ENCODE measurements at places on chromosomes 6 and 20. TPM values are rescaled to one million over a fixed set of nuclear protein-coding genes. Genes with fewer than 3 reads are reported as not detected.
A peak's percentile ranks its signal among the peaks of the same experiment; 100 is the strongest.

DNA sequence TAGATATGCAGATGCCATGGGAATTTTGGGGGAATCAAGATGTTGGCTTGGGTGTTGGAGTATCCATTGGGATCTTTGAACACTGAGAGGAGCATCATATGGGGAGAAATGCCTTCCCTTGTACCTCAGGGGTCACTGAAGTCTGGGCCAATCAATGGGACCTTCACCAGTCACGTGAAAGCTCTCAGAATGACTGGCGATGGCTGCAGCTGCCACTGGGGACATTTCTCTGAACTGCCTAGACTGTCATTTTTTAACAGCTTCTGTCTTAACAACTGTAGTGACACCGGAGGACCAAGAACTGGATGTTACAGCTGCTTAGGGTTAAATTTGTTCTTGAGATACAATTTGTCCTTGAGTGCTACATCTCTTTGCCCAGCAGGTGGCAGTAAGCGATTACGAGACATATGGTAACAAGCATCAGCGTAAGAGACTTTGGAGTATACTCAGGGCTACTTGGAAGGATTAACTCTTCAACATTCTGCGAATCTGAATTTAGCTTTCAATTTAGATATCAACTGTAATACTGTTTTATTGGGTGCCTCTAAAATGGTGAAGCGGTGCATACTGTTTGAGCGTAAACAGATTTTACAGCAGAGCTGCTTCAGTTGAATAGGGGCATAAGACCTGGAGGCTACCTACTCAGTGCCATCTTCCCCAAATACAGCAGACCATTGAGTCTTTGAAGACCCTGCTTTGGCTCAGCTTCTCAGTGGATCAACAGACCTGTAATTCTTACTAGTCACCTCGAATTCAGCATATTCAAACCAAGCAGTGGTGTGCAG, 36.0 kb downstream of the CCN2 start:
- ATAC-seq, result peak; percentile 62

Gene NCOA7
- 59.9 TPM for total RNA-seq

Gene L3MBTL3
- 5.9 TPM for total RNA-seq

- ATAC-seq, result no peak
Measured at GRCh38 chr6:63572747-63573075, 431 bp downstream of the LOC128125822 start.

GRCh38 chr20:16317445-16318362, 255.5 kb downstream of the KIF16B start:
- ATAC-seq, result no peak

Measured in activated T-helper 17 cell treated with anti-CD3 and anti-CD28 coated beads, Interleukin-2, amount 50 U/mL, for 72 hours (primary cell).